ENCODE measurements at places on chromosomes 3 and 15.

- no peak for DNase-seq
Measured at GRCh38 chr3:194247350-194247740, 103.8 kb downstream of the CPN2 start.

DNA sequence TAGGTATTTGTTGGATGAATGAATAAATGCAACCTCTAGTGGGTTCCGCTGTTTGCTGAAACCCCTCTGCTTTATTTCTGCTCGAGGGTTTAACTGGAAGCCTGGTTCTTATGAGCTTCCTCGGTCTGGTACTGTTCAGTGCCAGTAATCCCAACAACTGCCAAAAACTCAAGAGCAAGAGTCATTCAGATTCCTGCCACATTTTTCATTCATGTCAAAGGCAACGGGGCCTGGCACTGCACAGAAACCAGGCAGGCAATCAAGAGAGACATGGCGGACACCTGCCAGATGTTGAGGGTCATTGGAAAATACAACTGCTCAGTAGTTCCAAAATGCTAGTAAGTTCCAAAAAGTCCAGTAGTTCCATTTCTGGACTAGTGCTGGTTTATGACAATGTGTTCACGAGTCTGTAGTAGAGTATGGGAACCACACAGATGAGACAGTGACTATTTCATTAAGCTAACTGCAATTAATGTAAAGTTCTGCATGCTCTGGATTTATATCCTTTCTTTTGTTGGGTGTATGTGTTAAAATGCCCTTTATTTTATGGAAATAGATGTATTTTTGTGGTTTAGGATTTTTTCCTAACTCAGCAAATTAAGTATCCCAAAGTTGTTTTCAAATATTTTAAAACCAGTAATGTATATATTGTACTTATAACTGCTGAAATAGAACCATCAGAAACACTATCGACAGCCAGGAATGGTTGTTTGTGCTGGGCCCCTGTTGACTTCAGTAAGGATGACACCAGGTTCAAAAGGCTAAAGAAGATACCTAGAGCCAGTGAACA is 22.7 kb upstream of the TMEM41A start:
- DNase-seq = no peak

DNA sequence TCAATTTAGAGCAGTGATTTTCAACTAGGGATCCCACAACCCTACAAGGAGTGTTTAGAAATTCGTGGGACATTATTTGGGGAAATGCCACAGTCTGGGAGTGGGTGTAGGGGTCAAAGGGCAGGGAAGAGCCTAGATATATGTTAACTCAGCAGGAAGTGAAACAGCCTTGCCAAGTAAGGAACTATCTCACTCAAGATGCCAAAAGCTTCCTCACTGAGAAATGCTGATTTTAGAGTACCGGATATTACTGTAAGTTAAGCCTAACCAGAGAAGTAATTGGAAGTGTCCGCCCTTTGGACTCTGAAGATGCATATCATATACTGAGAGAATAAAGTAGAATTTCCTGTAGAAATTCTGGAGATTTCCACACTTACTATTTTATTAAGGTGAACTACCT is 158.6 kb downstream of the BBX start:
- DNase-seq = no peak

GRCh38 chr3:10244009-10244408 is 4.2 kb upstream of the TATDN2 start:
- DNase-seq = no peak

GRCh38 chr15:56856934-56857333 is 61.5 kb upstream of the TCF12 start:
- no peak for DNase-seq

DNA sequence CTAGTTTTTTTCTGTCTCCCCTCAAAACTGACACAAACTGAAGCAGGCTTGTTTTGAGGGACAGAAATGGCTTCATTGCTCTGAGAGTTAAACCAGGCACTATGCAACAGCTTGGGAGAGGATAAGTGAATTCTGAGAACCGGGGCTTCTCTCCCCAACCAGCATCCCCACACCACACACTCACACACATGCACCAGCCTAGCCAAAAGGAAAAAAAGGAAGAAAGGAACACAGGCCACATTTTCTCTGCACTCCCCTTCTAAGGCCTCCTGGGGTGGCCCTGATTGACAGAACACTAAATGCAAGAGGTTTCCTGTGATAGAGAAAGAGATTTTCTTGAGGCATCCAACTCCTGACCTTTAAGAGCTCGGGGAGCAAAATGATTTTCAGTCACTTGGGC is 177.5 kb downstream of the TLE3 start:
- no peak for DNase-seq

DNA sequence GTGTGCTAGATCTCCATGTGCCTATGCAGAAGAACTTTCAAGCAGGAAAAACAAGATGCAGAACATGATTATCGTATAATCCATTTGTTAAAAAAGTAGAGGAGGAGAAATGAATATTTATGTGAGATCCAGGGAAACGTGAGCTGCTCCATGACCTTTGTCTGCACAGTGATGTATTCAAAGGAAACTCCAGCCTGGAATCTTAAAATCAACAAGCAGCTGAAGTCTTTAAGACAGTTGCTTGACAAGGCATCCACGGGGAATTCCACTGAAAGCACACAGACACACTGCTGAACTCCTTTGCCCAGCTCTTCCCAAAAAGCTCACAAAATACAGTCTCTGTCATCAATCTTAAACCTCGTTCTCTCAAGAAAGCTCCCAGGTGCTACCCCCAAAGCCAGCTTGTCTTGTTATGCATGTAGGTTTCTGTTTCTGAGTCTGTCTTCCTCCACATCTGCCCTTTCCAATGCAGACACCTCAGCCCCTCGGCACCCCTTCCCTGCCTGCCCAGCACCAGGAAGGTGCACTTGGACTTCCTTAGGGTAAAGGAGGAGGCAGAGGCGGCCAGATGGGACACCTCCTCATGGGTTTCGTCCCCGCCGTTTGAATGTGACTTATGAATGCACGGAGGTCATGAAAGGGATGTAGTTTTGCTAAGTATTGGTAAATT is 28.7 kb downstream of the LRRK1 start:
- no peak for DNase-seq

DNA sequence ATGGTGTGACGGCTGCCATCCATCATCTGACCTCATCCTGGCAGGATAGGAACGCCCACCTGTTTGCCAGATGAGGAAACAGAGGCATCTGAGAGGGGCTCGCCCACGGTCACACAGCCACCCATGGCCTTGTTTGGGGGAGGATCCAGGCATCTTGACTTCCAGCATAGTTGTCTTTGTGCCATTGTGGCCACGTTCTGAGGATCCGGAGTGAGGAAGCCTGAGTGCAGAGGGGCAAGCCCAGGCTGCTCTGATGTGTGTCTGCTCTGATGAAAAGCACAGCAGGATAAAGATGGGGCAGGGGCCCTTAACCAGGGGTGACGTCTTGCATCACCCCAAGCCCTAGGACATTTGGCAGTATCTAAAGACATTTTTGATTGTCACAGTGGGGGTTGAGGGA is 58.7 kb downstream of the FGD5 start:
- DNase-seq = no peak

DNA sequence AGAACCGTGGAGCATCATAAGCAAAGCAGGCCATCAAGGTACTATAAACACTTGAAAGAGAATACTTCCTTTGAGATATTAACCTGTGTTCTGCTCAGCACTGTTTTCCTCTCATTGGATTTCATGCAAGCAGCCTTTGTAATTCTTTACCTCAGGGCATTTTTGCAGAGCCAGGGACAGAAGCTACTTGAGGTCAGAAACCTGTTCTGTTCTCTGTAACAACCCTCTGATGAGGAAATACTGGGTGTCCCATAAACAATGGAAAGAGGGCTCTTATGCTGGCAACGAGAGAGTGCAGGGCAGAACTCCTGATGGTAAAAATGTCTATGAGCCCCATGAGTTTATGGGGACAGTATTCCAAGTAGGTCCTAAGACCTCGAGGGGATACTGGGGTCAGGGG is 66.0 kb downstream of the DCLK3 start:
- no peak for DNase-seq

GRCh38 chr15:56613811-56614210 is 119.5 kb downstream of the ZNF280D start:
- no peak for DNase-seq

DNA sequence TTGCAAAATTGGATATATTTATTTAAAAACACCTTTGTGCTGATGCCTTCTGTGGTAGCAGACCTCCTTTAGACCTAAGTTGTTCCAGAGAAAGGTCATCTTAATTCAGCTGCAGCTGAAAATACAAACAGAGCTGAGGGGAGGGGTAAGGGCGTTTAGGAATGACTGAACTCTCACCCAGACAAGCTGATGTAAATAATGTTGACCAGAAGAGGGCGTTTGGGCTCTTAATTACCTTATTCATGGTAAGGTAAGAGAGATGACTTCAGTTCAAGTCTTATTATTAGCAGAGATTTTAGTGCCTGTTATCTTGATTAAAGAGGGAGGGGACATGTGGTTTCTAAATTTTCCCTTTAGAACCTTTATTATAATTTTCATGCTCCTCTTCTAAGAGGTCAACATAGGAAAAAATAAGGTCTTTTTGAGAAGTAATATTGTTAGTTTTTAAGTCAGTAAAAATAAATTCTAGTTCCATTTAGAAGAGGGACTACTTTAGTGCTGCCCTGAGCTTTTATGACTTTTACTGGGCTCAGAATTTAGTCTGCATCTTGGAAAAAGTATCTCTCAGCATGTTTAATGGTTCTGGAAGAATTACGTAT is 46.3 kb downstream of the GPR171 start:
- DNase-seq = peak; percentile 70

GRCh38 chr3:179526989-179527391 is 35.7 kb upstream of the ACTL6A start:
- peak; percentile 14 for DNase-seq

- DNase-seq = no peak
Measured at GRCh38 chr3:143784446-143784845, 63.8 kb downstream of the SLC9A9 start.

DNA sequence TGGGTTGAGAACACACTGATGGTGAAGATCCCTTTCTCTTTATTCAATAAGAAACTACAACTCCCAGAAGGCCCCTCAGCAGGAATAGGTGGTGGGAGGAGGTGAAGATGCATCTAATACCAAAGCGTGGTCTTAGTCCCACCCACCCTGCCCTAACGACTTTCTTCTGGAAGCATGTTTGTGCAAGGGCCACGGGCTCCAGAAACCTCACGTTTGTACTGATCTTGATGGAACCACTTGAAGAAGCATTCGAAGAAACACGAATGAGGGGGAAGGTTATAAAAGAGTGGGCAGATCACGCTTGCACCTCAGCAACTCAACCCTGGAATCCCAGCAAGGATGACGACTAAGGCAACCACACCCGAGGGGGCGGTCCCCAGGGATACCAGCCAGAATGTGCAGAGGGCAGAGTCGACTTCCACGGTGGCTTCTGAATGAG is 10.6 kb upstream of the SLC25A36 start:
- DNase-seq = no peak

GRCh38 chr3:8970971-8971589 is 7.8 kb upstream of the RAD18 start:
- DNase-seq = peak; percentile 14

DNA sequence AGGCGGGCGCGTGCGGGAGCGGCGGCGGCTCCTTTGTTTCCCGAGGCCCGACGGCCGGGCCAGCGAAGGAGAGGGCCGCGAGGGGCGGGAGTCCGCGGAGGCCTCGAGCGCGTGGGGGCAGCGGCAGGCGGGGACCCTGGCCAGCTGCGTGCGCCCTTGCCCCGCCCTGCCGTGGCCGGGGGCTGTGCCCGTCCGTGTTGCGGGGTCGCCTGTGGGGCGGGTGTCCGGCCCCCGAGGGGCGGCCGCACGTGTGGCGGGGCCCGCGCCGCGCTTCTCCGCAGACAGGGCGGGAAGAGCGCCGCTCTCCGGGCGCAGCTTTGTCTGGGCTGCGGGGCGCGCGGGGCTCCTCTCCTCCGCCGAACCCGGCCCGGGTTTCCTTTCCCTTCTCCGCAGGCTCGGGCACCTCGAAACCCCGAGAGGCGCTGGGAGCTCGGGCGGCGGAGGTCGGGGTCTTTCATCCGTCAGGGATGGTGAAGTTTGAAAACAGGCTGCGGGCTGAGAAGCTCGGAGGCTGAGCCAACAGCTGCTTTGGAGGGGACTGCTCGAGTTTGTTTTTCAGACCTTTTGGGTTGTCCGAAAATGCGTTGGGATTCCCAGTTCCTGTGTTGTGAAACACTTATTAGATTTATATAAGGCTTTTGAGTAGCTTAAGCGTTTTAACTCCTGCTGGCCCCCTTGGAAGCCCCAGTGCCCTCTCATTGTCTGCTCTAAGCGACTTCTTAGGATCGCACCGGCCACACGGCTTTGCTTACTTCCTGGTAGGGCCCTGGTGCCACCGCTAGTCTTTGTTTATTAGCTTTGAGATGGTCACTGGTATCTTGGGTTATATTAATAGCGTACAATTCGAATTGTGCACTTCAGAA is 817 bp downstream of the USP3 start:
- DNase-seq = peak; percentile 48

DNA sequence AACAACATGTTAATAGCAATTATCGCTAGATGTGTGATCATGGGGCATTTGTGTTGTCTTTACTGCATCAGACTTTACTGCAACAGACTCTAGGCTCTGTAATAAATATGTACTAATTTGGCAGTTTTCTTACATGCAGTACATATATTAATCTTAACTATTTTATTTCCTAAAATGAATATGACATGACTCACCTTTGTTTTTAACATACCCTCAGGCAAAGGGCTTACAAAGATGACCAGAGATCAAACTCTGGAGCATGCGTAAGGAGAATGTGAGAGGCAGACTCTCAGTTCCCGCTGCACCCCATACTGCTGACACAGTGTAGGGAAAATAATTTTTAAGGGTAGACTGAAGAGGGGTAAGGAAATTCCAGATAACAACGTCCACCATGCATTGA is 7.2 kb upstream of the FAM174B start:
- DNase-seq = no peak

GRCh38 chr15:78878356-78878755 is 5.7 kb downstream of the MORF4L1 start:
- DNase-seq = no peak

- peak; percentile 28 for DNase-seq
Measured at GRCh38 chr15:36527235-36528162, 51.9 kb upstream of the CDIN1 start.

DNA sequence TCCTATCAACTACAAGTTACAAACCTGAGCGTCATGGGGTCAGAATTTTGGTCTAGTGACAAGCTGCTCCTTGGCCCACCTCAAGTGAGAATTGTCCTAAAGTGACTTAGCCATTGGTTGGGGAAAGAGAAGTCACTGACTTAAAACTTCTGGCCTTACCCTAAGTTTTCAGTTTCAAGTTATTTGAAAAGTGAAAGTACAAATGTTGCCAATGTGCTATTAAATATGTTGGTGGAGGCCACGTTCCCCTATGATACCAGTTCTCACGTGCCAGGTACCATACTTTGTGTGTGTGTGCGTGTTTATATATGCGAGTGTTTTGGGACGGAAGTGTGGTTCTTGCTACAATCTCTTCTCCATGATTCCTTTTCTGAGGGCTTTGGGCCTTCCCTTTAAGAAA is 22.6 kb upstream of the RASGRP1 start:
- no peak for DNase-seq

DNA sequence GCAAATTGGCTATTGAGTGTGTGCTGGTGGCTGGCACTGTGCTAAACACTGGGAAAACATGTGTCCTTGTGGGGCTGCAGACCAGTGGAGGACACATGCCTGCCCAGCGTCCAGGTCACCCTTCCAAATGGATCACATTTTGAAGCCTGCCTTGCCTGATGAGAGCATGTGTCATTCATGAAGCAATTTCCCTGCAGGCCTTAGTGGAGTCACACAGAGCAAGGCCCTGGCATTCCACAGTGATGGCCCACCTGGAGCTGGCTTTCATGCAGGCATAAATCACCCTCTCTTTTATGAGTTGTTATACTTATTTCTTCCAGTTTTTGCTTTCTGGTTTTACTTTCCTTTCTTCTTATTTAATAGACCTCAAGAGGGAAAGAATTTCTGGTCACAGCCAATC is 219.5 kb downstream of the EPHB1 start:
- no peak for DNase-seq

- no peak for DNase-seq
Measured at GRCh38 chr3:39146083-39146501, 7.3 kb downstream of the CSRNP1 start.

All from NCI-H1105 (cell line).